ENCODE measurements at places on chromosomes 2 and 18.
A peak's percentile ranks its signal among the peaks of the same experiment; 100 is the strongest.

DNA sequence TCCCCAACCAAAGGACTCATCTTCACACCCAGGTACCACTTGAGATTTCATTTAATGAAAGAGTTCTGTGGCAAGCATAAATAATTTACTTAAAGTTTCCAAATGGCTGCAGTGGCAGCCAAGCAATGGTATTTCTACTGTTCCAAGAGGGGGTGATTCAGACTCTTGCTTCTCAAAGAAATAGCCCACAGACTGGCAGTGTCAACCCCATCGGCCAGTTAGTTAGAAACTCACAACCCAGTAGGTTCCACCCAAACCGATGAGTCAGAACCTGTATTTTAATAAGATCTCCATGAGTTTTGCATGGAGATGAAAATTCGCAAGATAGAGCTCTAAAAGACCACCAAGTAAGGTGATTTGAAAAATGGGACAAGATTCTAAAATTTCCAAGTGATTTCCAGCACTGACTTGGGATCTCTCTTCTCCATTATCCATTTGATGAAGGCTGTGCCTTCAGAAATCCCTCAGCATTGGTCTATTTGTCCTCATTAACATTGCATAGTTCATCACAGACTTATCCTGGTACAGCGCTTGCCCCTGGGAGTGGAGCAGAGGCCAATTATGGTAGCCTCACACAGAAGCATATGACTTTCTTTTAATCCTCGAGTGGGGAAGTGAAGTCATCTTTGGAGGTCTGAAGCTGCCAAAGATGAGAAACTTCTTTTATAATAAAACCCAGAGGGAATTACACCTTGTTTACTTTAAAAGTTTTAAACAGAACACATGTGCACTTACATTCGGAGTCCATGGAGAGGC lies 361.4 kb upstream of the ID2 start:
- DNase-seq: no peak

- DNase-seq: no peak
Observed at GRCh38 chr2:84493514-84493913, 22.8 kb upstream of the DNAH6 start.

- DNase-seq: peak; percentile 54
Observed at GRCh38 chr2:218876562-218877219, 4.0 kb upstream of the WNT10A start.

DNA sequence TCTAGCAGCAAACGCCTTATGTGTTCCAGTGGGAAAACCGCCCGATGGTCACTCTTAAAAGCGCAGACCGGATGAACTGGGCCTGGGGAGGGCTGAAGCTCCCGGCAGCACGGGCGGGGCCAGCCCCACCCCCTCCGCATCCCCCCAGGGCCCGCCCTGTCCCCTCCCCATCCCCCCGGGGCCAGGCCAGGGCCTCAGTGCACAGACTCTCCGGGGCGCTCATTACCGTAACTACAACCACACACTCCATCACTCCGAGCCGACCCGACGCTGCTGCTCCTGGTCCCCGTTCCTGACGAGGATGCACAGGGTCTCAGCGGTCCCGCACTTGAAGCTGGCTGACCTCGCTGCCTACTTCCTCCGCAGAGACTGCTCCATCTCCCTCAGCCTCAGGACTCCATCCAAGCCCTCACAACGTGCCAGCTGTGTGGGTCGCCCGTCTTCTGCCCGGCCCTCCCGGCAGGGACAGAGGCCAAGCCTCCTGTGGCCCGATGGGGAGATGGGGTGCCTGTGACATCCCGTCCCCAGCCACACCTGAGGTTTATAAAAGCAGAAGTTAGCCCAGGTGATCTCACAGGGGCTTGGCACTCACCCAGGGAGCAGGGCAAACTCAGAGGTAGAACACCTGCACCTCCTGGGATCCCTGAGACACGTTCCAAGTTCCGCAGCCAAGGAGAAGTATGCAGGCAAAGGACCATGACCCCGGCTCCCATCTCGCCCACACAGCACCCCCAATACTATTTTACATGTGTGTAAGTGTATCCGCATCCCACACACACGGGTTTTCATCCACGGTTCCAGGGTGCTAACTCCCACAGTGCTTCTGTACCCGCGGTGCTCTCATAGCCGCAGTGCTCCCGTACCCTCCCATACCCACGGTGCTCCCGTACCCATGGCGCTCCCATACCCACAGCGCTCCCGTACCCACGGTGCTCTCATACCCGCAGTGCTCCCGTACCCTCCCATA lies 36.0 kb downstream of the SLC66A2 start:
- no peak for DNase-seq

GRCh38 chr2:98556344-98557033 lies 51.8 kb downstream of the COA5 start:
- DNase-seq: no peak

GRCh38 chr2:164053021-164053420 lies 317.2 kb upstream of the FIGN start:
- DNase-seq: no peak

DNA sequence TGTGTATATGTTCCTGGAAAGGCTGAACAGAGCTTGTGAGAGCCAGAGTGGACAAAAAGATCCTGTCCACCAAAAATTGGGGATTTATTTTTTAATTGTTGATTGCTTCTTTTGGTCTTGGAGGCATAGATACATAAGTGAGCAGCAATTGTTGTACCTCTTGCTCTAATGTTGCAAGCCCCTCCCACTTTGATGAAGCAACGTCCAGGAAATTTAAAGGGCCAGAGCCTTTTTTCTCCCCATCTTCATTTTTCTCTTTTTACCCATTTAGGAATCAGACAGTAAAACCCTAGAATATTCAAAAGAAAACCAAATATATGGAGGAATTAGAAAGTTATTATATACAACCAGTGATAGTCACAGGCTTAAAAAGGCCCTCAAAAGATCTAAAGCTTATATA lies 871.8 kb upstream of the NRXN1 start:
- no peak for DNase-seq

DNA sequence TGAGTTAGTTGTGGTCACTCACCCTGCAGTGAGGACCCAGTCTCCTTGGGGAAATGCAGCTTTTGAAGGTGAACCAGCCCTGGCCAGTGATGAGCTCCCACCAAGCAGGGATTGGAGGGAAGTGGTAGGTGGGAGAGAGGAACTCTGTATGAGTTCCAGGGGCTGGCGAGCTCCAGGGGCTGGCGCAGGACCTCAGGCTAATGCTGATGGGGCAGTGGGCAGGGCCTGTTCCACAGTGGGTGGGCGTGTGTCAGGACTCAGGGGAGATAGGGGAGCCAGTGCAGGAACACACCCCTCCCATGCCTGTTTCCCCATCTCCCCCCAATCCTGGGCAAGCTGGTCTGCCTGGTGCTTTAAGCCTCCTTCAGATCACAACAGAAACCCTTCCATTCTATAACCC lies 208.4 kb downstream of the DYSF start:
- no peak for DNase-seq

GRCh38 chr2:239715202-239715601 lies 309.9 kb downstream of the NDUFA10 start:
- no peak for DNase-seq

GRCh38 chr18:58947136-58947732 lies 82.6 kb downstream of the ZNF532 start:
- no peak for DNase-seq

DNA sequence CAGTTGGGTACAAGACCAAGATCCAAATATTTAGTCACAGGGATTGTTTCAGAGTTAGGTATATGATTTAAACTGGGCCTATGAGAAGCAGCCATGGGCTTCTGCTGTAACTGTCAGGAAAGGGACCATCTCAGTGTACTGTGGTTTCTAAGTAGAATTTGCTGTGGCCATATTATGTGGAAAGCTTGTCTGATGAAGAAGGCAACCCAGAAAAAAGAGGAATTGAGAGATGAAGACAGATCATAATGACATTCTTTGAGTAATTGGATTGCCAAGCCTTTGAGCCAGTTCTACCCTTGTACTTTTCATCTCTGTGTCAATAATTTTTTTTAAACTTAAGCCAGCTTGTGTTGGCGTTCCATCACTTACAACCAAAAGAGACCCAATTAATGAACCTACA lies 259.6 kb downstream of the NUP35 start:
- DNase-seq: no peak

GRCh38 chr2:214322662-214323061 lies 88.2 kb upstream of the VWC2L start:
- DNase-seq: no peak

DNA sequence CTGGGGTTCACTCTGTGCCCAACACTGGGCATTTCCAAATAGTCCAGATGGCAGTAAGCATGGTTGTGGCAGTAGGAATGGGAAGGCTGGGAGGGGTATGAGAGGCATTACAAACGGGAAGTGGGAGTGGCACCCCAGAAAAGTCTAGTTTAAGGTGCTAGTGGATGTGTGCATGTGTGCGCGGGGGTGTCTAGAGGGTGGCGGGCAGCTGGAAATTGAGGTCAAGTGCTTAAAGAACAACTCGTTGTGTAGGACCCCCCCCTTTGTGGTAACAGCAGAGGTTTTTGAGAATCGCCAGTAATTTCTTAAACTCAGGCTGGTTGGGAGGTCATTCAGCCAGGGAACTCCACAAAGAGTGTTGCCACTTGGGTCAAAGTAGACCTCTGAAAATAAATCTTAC lies 69.9 kb downstream of the RHBDD1 start:
- no peak for DNase-seq

DNA sequence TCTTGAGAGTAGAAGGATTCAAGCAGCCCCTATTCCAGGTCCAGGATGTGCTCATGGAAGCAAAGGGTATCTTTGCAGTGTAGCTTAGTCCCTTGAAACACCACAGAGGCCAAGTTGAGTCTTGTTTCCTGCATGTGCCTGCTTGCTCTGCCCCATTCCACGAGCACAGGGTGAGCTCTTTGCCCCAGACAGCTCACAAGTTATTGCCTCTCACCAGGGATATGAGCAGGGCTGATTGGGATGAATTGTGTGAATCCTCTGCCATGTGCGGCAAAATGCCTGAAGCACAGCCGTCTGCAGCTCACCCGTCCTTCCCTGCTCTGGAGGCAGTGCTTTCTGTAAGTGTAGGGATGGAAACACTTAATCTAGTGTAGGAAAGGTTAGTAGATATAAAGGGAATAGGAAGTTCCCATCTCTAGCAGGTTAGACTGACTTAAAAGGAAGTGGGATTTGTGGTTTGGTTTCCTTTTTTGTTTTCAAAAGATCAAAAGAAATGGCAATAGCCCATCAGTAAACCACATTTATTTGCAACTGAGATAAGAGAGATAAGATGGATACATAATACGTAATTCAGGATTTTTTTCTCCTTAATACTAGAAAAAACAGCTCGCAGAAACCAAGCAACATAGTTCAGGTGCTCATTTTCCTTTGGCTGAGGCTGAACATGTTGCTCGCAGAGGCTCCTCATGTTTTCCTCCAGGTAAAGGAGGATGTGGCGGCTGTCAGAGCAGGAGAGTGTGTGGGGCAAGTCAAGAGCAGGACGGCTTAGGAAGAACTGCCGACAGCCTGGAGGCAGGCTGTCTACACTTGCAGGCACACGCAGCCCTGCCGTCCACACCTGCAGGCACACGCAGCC lies 41.4 kb downstream of the TMEM182 start:
- DNase-seq: no peak

DNA sequence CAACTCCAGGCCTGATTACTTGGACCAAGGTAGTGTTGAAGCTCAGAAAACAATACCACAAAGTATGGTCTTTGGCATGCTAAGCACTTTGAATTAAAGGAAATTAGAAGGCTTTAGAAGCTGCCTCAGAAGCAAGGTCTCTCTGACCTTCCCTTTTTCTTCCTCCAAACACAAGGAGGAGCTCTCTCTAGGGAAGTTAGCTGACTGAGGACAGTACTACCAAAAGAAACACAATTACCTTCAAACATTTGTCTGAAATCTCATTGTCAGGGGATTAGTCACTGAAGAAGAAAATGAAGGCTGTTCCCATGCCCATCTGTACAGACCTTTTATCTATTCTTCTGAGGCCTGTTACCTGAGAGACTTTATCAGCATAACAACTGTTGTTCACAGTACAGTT lies 279.3 kb downstream of the CDH20 start:
- no peak for DNase-seq

GRCh38 chr2:60794271-60794863 lies 38.3 kb downstream of the PAPOLG start:
- no peak for DNase-seq

GRCh38 chr2:128004509-128004908 lies 23.4 kb downstream of the SAP130 start:
- no peak for DNase-seq

DNA sequence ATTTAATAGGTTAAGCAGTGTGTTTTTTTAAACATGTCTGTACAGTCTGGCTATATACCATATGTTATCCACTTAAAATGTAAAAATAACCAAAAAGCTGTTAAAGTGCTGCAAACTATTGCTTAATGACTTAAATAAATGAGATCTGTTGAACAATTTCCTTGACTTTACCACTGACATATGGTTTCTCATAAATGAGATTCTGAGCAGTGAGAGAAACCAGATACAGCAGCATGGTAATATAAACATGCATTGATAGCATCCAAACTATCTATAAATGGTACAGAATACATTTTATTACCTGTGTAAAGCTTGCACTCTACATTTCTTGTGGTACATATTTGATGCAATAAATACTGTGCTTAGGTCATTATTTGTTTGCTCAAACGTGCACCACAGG lies 36.3 kb upstream of the TTC21B start:
- DNase-seq: no peak

GRCh38 chr2:107529146-107529545 lies 297.5 kb upstream of the RGPD4 start:
- DNase-seq: no peak

DNA sequence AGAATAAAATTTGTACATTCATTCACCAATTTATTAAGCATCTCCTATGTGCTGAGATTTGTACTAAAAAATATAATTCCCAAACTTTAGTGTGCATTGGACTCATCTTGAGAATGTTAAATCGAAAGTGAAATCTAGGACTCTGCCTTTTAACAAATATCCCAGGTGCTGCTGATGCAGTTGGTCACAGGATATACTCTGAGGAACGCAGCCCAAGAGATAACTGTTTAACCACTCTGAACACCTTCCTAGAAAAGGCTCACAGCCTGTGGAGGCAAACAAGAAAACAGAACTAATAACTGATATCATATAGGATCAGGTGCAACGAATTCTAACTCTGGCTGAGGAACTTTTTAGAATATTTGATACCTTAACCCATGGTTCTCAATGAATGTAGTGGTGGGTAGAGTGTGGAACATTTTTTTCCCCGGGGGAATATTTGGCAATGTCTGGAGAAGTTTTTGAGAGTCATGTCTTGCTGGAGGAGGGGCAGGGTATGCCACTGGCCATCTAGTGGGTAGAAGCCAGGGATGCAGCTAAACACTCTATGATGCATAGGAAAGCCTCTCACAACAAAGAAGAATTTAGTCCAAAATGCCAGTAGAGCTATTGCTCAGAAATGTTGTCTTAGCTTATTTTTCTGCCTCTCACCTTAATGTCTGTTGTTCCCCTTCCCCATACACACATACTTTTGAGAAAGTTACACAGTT lies 96.5 kb downstream of the EHBP1 start:
- no peak for DNase-seq

- DNase-seq: no peak
Observed at GRCh38 chr2:66469214-66469902, 34.4 kb downstream of the MEIS1 start.
